Panc1 (cell line): ENCODE measurements at places on chromosomes 3 and 15.
A peak's percentile ranks its signal among the peaks of the same experiment; 100 is the strongest.

- DNase-seq: no peak
Observed at GRCh38 chr3:31645256-31645655, 112.5 kb downstream of the STT3B start.

DNA sequence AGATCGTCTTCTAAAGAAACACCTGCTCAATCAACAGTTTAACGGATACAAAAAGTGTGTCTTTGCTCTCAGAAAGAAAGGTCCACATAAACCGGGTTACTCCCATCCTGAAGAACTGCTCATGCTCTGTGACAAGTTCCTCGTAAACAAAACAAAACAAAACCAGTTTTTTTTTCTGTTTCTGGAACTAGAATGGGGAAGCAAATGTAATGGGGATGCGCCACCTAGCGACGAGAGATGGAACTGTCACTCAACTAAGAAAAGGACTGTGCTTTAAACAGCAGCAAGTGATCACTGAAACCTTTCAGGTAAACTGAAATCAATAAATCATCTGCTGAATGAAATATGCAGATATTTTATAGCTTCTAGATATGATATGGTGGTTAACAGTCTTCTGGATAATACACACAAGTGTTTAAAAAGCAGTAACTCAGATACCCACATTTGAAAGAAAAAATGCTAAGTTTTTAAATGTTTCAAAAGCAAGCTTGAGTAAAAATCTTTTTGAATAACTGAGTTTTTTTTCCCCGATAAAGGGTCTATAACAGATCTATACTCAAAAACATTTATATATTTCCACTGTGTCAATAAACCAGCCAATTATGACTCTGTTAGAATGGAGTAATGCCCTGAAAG lies 10.9 kb downstream of the TM2D3 start:
- peak; percentile 61 for DNase-seq

GRCh38 chr3:133989936-133990702 lies 39.6 kb downstream of the SLCO2A1 start:
- no peak for DNase-seq

DNA sequence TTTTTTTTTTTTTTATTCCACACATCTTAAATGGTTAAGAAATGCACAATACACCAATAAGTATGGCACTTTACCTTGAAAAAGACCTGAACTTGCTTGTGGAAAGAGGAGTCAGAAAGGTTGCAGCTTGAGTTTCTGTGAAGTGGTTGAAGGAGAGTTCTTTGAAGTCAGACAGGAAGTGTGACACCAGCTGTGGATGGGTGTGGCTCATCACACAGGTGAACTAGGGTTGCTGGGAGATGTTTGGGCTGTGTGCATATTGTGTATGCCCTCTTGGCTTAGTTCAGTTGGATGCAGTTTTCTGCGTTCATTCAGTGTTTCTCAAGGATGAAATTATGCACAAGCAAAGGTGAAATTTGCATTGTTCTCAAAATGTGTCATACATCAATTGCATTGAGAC lies 6.3 kb downstream of the AEN start:
- DNase-seq: no peak

DNA sequence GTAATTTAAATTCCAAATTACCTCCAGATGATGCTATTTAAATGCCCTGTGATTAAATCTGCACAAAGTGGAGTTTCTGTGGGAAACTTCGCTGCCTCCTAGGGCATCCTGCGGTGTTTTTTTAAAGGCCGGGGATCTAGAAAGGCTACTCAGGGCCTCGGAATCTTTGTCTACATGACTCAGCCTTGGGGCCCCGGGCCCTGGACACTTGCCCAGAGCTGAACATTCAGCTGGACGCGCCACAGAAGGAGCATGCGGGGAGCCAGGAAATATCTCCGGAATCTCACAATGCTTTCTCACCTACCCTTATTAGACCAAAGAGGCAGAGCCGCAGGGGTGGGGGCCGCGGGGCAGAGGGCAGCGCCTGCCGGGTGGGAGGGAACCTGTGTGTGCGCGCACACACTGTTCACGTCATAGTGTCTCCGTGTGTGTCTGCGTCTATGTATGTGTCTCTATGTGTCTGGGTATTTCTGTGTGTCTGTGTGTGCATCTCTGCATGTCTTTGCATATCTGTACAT lies 145.5 kb upstream of the TPM1 start:
- DNase-seq: peak; percentile 98

- no peak for DNase-seq
Observed at GRCh38 chr15:65509321-65509720, 8.2 kb downstream of the DPP8 start.

- DNase-seq: no peak
Observed at GRCh38 chr15:58019503-58020376, 45.8 kb downstream of the ALDH1A2 start.

- DNase-seq: no peak
Observed at GRCh38 chr3:176521531-176522175, 675.6 kb downstream of the TBL1XR1 start.

- no peak for DNase-seq
Observed at GRCh38 chr3:1138036-1138435, 45.2 kb downstream of the CNTN6 start.

DNA sequence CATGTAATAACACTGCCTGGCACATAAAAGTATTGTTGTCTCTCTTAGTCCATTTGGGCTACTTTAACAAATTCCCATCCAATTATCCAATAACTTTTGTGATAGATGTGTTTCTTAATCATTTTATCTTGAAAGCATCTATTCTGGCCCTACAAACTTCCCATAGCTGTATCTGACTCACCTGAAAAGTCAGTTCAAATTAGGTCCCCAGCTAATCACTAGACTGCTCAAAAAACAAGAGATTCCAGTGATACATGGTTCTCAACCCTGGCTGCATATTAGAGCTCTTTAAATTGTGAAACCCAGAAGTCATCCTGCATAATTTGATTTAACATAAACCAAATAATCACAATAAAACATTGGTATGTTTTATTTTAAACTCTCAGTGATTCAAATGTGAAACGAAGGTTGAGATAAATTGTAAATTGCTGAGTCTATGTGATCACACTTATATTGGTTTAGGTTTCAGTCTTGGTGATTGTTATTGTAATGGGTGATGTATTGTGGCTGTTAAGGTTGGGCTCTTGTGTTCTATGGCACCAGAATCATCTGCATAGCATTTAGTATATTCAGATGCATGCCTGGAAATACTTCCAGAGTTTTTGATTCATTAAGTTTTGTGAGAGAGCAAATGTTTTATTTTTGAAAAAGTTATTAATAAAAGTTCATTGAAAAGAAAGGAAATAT lies 268.9 kb upstream of the KCNMB2 start:
- no peak for DNase-seq

DNA sequence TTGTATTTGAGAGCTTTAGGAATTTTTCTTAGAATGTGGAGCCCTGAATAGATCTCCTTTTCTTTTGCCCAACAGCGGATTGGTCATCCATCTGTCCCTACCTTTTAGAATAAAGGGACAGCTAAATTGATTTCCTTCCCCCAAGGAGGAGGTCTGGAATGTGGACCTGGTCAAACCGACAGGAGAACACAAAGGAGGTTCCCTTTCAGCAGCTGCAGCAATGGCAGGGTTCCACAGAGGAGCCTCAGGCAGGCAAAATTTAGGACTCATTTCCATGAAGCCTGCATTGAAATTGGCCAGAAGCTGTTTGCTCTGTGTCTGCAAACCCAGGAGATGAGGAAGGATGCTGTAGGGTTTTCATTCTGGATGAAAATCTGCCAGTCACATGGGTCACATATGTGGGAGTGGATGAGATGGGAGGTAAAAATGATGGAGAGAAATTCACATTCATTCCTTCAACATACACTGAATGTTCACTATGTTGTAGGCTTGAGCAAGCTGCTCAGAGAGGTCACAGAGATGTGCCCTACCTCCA lies 77.3 kb downstream of the LRTM1 start:
- no peak for DNase-seq

DNA sequence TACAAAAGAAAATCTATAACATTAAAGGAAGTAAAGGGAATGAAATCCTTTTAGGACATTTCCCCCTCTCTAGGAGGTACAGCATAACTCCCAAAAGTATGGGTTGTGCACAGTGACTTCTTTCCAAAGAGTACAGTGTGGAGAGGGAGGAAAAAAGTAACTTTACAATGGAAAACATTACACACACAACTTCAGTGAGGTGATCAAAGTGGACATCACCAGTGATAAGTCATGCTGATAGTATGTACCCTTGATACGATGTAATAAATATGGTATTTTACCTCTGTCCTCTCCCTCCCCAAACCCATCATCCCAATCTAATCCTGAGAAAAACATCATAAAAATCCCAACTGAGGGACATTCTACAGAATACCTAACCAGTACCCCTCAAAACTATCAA lies 10.8 kb downstream of the PLD1 start:
- no peak for DNase-seq

GRCh38 chr3:107369791-107370190 lies 7.4 kb upstream of the CCDC54 start:
- DNase-seq: no peak

DNA sequence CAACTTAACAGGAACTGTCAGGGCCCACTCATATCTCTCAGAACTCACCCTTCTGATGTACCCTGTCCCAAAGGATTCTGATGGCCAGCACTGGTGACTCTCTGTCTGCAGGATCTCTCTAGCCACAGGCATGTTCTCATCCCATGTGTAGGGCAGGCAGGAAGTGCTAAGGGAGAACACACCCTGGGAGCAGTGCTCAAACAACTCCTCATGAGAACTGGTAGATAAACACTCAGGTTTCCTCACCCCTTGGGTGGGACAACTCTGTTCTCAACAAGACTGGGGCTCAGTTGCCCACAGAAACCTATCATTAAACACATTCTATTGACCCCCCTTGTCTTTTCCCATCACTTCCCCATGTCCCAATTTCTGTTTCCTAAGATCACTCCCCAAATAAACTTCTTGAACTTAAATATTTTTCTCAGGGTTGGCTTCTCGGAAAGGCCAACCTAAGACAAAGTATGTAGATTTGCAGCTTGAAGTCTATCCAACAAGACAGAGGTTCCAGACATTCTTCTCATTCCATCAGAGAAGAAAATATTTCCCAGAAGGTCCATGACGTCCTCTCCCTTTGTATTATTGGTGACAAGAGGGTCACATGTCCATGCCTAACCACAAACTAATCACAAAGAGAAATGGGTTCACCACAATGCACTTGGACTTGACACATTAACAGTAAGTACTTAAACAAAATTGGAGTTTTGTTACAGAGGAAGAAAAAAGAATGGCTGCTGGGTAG lies 276.6 kb upstream of the GADL1 start:
- no peak for DNase-seq

DNA sequence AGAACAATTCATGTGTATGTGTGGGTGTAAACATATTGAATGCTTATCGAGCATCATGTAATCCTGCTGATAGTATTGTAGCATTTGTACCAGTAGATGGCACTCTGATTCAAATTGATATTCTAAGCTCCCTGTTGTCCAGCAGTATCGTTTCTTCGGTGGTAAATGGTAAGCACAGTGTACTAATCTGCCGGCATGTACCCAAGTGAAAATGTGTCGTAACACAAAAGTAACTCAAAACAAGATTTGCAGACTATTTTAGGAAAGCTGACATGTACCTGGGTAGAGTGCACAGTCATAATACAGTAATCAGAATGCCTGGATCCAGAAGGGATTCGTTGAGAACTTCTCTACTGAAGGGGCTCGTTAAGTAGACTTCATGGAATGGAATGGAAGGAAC lies 31.7 kb upstream of the MNS1 start:
- DNase-seq: peak; percentile 64

DNA sequence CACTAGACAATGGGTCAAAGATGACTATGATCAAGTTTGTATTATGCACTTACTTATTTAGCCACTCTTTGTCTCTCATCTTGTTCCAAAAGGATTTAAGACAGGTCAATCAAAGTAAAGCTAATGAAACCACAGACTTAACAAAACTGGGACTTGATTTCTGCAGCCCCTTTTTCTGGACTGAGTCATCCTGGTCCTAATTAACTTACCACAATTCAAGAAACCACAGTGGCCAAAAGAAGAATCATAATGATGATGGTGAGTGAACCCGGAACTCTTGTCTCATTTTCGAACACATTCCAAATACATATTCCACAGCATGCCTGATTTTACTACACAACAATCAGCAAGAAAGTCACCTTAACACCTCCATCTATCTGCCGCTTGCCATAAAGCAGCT lies 1333.0 kb downstream of the ROBO1 start:
- no peak for DNase-seq

DNA sequence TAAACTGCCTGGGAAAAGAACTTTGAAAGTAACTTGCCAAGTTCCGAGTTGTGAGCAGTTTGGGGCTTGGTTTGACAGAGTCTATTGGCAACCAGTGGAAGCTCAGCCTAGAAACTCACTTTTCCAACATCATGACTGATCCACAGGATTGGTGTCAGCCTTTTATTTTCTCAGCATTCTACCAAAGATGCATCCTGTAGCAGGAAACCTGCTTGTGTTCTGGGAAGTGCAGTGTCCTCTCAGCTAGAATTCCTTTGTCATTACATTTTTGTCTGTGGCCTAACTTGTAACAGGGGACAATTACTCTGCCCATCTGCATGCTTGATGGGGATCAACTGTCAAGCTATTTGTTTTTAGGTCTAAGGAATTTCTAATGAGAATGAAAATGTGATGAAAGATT lies 116.7 kb upstream of the LMOD3 start:
- no peak for DNase-seq

DNA sequence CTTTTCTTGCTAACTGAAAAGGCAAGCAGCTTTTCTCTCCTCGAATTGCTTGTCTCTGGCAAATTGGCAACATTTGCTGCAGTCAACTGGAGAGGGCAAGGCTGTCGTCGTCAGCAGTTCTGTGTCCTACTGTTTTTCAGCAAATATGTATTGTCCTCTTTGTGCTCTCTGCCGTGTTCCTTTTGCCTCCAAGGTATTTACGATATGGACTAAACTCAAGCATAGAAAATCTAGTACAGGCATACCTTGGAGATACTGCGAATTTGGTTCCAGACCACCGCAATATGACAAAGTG lies 558 bp upstream of the SLC30A4 start:
- no peak for DNase-seq

DNA sequence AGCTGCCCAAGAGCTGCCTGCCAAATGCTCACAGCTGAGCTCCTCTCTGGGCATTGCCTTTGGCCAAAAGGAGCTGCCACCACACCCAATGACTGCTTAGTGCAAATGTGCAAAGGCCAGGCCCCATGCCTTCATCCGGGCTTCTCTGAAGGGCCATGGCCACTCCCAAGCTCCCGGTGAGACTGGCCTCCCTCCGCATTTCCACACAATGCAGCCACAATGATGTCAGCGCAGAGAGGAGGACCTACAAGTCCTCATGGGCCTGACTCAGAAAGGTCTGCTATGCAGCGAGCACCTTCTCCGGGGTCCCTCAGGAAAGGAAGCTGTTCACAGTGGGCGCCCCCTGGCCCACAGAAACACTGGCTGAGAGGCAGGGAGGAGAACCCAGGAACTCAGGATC lies 12.7 kb downstream of the OXTR start:
- DNase-seq: no peak

GRCh38 chr3:30535525-30535924 lies 70.9 kb upstream of the TGFBR2 start:
- no peak for DNase-seq

DNA sequence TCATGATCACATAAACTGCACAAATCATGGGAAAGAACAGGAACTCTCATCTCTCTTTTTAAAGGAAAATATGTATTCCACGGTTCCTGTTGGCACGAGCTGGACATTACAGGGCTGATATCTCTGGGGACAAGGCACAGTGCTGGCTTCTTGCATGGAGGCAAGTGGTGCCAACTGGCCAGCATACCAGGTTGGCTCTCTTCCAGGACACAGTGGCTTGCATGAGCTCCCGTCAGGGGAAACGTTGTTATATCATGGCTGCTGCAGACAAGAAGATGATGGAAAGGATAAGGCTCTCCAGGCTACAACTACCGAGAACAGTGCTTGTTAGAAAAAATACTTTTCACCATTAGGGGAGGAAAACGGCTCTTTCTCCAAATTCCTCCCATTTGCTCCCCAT lies 283.9 kb downstream of the RORA start:
- no peak for DNase-seq
